Fibroblast of lung (primary cell): ENCODE measurements at places on chromosomes 5 and 9.

DNA sequence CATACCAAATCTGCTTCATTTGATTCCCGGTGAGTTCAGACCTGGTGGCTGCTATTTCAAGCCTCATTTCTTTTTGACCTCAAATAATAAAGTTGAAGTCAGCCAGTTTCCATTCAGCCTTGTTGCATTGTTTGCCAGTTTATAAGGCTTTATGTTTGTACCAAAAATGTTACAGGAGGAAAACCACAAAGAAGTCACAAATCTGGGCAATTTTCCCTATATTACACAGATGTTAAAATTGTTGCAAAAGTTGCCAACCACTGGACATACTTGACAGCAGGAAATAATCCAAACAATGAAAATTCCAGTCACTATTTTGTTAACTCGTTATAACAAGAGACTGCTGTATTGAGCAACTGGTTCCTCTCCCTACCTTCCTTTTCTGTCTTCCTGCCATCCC lies 1325.0 kb upstream of the DMAC1 start:
- H3K4me3 ChIP-seq: no peak overlapping the region
- H3K27ac ChIP-seq: no peak overlapping the region

DNA sequence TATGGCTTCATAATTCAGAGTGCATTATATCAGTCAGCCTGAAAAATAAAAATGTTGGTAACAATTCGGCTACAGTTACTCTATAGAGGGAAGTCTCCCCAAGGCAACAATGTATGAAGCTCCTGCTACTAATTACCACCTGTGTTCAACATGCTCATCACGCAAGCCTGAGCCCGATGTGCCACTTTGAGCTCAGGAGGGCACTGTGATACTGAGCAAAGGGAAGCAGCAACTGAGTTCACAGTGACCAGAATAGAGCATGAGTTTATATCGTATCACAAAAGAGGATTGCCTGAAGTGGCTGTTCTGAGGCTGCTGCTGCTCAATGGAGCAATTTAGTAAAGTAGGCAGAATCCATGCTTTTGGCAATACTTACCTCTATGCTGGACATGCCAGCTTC lies 202.0 kb upstream of the HAPLN1 start:
- H3K4me3 ChIP-seq: no peak overlapping the region
- H3K27ac ChIP-seq: no peak overlapping the region
- peaks cover 11% of the 10 kb centered on the region for H3K4me1 ChIP-seq
- no peaks in the 10 kb centered on the region for H3K36me3 ChIP-seq

- peaks cover 25% of the 10 kb centered on the region for H3K4me1 ChIP-seq
- no peaks in the 10 kb centered on the region for H3K36me3 ChIP-seq
- DNase-seq: peak; percentile 99
- H3K27ac ChIP-seq: peak overlapping the region; percentile 73
These were observed 525.9 kb upstream of the CLINT1 start for GRCh38 chr5:158384535-158385481.

DNA sequence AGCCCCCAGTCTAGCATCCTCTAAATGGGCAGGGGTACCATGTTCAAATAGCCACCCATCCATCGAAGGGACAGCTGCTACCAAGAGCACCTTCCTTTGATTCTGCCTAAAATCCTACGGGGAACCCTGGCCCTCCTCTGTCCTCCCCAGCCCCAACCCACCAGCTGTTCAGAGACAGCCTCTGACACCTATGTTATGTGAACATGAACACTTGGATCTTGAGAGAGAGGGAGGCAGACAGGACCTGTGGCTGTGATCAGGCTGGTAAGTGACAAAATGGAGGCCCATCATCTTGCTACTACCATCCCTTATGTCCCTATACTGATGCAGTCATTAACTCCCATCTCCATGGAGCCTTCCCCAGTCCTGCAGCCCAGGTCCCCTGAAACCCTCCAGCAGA lies 8.2 kb downstream of the SLC23A1 start:
- H3K27ac ChIP-seq: no peak overlapping the region
- H3K4me3 ChIP-seq: no peak overlapping the region
- H3K27me3 ChIP-seq: no peaks in the 10 kb centered on the region
- no peaks in the 10 kb centered on the region for H3K4me1 ChIP-seq
- DNase-seq: no peak

- no peak for DNase-seq
- H3K4me1 ChIP-seq: peaks cover 2% of the 10 kb centered on the region
- no peaks in the 10 kb centered on the region for H3K27me3 ChIP-seq
- no peak overlapping the region for H3K4me3 ChIP-seq
- no peak overlapping the region for H3K27ac ChIP-seq
These were observed 42.5 kb downstream of the SFXN1 start for GRCh38 chr5:175520873-175521272.

GRCh38 chr5:43215073-43215631 lies 23.1 kb downstream of the NIM1K start:
- no peaks in the 10 kb centered on the region for H3K27me3 ChIP-seq
- peak; percentile 20 for DNase-seq
- H3K27ac ChIP-seq: no peak overlapping the region

DNA sequence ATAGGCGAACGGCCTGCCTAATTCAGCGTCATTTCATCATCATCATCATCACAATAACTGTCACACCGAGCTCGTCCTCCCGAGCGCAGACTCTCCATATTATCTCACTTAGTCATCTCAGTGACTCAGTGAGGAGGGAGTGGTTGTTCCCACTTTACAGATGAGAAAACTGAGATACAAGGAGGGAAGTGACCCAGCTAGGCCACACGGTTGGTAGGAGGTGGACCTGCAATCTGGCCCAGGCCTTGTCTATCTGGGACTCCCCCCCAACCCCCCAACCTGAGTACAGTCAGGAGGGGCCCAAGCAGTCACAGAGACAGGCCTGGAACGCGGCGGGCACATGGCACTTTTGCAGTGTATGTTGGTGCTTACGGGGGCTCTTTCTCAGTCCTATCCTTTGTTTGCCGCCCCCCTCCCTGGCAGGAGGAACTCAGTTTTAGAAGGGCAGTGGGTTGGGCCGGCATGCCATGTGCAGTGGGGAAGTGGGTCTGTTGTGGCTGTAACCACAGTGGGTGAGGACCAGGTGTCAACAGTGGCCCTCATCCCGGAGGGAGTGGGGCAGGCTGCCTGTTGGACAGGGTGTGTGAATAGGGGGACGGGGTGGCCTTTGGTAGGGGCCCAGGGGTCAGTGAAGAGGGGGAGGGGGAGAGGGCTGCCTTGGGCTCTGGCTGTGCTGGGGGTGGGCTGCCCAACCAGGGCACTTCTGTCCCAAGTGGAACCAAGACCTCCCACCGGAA lies 1.7 kb upstream of the RXRA start:
- no peaks in the 10 kb centered on the region for H3K27me3 ChIP-seq
- no peak overlapping the region for H3K4me3 ChIP-seq
- DNase-seq: no peak
- no peak overlapping the region for H3K27ac ChIP-seq

- no peaks in the 10 kb centered on the region for H3K27me3 ChIP-seq
- H3K27ac ChIP-seq: no peak overlapping the region
- no peak overlapping the region for H3K4me3 ChIP-seq
- no peak for DNase-seq
- no peaks in the 10 kb centered on the region for H3K36me3 ChIP-seq
- H3K4me1 ChIP-seq: no peaks in the 10 kb centered on the region
These were observed 25.8 kb downstream of the UGT3A2 start for GRCh38 chr5:36040651-36041536.

DNA sequence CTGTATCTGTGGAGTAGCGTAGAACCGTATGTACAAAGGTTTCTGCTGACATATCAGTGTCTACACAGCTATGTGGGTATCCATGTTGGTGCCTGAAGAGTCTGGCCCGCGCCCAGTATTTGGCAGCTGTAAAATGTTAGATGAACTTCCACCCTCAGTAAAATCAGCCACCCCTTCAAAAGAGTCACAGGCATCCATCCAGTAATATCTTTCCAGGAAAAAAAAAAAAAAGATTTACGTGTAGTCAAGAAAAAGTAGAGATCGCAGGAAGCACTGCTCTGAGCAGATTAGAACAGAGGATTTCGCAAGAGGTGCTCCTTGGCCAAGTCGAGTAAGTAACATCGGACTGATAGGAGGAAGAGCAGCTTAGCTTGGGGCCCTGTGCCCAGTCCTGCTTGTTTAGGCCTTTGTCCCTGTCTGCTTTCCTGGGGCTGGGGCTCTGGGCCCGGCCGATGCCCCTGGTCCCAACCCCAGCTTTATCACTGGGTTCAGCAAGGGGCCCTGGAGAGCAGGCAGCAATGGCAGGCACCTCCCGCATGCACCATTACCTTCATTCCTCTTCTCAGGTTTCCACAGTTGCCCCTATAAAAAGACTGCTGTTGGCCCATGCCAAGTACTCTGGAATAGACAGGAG lies 21.2 kb downstream of the DAPK1 start:
- no peaks in the 10 kb centered on the region for H3K4me1 ChIP-seq
- DNase-seq: peak; percentile 49
- H3K4me3 ChIP-seq: no peak overlapping the region
- no peak overlapping the region for H3K27ac ChIP-seq
- no peaks in the 10 kb centered on the region for H3K36me3 ChIP-seq

DNA sequence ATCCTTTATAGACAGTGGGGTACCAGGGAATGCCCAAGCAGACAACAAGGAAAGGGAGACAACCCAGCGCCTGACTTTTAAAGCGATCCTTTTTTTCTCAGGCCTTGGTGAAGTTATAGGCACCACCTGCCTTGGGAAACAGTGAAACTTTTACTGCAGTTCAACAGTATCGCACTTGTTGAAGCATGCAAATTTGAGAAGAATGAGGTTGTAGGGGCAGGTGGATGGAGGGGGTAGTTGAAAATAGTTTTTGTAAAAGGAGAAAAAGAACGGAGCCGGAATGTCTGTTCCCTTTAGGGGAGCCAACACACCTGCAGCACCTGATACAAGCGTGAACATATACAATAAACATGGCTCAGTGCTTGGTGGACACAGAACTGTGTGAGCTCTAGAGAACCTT lies 190.2 kb upstream of the NR3C1 start:
- H3K4me3 ChIP-seq: no peak overlapping the region
- H3K36me3 ChIP-seq: no peaks in the 10 kb centered on the region
- peaks cover 9% of the 10 kb centered on the region for H3K4me1 ChIP-seq
- DNase-seq: no peak

GRCh38 chr9:89426384-89426961 lies 71.4 kb downstream of the SEMA4D start:
- H3K4me1 ChIP-seq: no peaks in the 10 kb centered on the region
- H3K4me3 ChIP-seq: no peak overlapping the region
